ENCODE measurements at places on chromosomes 7 and 10.

DNA sequence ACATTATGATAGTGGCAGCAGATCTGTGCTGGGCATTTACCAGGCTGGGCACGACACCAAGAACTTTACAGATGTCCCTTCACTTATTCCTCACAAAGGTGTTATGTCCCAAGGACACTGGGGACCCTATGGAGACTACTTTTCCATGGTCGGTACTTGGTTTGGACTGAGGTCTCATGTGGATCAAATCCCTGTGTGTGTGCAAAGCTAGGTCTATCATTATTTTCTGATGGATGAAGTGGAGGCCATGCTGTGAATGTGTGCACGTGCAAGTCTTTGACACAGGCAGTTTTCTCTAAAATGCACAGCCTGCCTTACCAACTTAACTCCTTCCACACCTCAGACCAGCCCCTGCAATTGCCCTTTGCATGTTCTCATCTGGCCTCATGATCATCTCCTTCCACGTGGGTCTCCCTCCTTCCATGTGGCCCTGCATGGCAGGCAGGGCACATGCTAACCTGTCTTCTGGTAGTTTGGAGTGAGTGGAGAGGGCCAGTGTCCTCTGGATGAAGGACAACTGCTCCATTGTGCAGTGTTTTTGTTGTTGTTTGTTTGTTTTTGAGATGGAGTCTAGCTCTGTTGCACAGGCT is 16.0 kb upstream of the ZNF273 start:
- DNase-seq = no peak

- DNase-seq = no peak
Measured at GRCh38 chr7:131621652-131622051, 65.2 kb upstream of the PODXL start.

- DNase-seq = no peak
Measured at GRCh38 chr7:143233816-143234532, 12.1 kb downstream of the TAS2R40 start.

- no peak for DNase-seq
Measured at GRCh38 chr7:23043441-23043840, 29.5 kb upstream of the HYCC1 start.

DNA sequence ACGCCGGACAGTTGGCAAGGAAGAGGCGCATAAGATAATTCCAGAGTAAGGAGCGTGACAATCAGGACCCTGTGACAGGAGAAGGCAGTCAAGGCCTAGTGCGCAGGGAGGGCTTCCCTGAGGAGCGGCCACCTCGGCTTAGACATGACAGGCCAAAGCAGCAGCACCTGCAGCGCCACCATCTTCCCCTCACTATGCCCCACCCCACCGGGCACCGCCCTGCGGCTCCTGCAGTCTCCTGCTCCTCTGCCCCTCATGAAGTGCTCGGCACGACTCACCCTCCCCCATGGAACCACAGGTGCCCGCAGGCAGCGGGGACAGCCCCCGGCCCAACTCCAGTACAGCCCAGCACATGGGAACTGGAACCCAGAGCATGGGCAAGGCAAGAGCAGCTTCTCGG is 11.8 kb downstream of the MAD1L1 start:
- DNase-seq = no peak

DNA sequence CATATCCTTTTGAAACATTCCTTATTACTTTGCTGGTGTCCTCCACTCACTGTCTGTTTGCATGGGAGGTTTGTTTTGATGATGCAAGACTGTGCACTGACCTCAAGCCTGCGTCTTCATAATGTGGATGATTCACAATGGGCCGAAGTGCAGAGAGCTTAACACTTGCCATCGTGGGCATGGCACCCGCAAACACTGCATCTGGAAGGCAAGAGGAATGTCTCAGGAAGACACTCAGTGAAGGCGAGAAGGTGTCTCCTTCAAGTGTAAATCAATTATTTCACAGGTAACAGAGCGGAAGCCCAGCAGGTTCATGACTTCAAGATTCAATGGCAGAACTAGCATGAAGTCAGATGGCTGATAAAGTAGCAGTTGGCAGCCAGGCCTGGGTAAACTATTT is 98.1 kb downstream of the DPY19L1 start:
- no peak for DNase-seq

DNA sequence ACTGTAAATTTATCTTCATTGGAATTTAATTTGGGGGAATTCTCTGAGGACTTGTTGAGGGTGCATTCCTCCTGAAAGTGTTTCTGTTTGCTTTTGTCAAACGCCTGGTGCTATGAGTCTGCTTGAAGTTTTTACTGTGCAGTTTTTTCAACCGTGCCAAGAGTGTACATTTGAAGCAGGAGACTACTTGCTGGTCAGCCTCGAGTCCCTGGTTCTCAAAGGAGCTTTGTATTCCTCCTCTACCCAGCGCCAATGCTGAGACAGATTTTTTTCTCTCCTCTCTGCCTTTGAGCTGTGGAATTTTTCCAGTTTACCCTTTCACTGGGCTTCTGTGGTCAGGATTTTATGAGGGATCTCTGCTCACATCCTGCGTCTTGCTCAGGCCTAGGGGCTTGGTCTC is 62.1 kb downstream of the NPY start:
- no peak for DNase-seq

- no peak for DNase-seq
Measured at GRCh38 chr10:118315629-118316028, 26.5 kb downstream of the FAM204A start.

- DNase-seq = no peak
Measured at GRCh38 chr10:133275684-133276092, 980 bp downstream of the ADAM8 start.

DNA sequence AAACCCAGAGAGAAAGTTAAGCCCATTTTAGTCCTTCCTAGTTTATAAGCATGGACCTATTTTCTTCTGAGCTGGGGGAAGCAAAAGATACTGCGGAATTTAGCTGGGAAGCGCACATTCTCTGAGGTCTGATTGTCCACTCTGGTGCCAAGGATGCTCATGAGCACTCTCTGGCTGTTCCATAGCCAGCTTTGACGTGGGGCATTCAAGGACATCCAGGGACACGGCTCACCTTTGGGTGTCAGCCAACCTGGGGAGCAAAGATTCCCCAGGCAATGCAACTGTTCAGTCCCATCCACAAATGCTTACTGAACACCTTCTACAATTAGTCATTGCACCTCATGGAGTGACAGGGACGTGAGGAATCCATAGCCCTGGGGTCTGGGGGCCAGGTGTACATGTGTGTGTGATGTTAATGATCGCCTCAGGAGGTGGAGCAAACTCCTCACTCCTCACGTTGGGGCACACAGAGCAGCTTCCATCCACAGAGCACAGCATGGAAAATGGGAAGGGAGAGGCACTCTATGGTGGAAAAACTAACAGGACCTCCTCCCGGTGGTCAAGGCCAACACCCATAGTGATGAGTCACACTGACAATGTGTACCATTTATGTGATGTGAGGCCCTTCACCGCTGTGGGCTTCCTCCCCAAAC is 67.5 kb upstream of the IGFBP3 start:
- DNase-seq = no peak

- no peak for DNase-seq
Measured at GRCh38 chr7:95095966-95096540, 188.7 kb downstream of the PPP1R9A start.

GRCh38 chr10:35532141-35532540 is 73.0 kb upstream of the GJD4 start:
- no peak for DNase-seq

DNA sequence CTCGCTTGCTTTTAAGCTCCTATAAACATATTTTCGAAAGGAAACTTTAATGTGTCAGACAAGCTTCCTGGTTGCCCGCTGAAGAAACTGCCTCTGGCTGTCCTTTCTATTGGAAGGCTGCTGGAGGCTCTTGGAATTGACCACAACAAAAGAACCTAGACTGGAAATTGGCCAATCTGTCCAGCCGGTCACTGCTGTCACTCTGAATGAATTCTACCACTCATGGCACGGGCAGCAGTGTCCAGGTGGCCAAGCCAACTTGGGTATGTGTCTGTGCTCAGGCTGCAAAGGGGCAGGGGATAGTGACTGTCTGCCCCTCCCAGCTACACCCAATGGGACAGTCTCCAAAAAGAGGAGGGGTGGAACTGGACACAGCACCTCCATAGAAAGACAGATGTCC is 57.6 kb downstream of the CDH23 start:
- no peak for DNase-seq

- no peak for DNase-seq
Measured at GRCh38 chr7:77839919-77840318, 41.3 kb downstream of the PHTF2 start.

GRCh38 chr10:53122281-53122680 is 349.7 kb upstream of the MBL2 start:
- no peak for DNase-seq

DNA sequence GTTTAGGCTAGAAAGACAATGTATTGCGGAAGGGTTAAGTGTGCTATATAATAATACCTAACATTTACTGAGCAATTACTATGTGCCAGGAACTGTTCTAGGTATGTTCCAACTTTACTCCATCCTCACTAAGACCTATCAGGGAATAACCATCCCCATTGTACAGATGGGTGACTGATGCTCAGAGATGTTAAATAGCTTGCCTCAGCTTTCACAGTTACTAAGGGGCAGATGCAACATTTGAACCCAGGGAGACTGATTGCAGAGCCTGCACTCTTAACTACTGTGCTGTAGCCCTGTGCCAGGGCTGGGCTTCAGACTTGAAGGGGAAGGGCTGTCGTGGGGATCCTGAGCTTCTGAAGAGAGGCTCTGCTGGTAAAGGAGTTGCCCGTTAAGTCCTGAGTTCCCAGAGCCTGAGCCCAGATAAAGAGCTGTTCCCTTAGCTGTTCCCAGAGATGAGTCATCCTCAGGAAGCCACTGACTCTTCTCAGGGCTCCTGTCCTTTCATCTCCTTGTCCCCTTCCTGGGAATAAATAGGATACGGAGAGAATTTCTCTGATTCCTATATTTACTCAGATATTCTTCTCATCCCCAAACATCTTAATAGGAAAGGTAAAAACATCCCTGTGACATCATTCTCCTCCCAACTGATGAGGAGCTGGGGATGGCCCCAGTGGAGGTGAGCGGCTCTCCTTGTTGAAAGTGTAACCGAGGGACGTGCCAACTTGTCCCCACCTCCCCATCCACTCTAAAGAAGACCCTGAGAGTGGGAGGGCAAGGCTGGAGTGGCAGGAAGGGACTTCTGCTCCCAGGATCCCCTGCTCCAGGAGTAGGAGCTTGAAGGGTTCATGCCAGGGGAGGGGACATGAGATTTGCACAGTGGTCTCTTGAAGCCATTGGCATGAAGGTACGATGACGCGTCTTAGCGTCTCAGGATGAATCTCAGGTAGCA is 28.0 kb upstream of the HABP2 start:
- no peak for DNase-seq

- DNase-seq = no peak
Measured at GRCh38 chr10:62390497-62391176, 16.5 kb downstream of the ZNF365 start.

DNA sequence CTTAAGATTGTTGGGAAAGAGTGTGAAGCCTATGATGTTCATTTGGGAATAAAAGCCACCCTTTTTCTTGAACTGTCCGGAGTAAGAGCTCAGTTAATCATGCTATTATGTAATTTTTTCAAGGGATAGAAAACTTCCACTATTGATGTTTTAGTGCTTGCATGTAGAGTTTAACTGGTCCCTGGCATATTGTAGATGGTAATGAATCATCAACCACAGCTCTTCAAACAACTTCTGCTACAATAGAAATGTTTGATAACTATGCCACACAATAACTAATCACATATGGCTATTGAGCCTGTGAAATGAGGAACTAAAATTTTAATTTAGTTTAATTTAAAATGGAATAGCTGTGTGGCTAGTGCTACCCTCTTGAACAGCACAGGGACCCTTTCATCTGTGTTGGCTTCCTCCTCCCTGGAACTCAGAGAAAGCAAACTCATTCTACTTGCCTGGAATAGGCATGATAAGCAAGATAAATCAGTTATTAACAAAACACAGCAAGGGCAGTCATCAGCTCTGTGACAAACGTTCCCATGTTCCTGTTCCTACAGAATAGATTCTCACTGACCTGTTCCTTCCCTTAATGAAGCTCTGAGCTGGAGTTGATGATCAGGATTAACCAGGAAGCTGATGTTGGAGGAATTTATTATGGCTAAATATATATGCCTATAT is 4.9 kb upstream of the SRI start:
- no peak for DNase-seq

- no peak for DNase-seq
Measured at GRCh38 chr10:80144696-80145131, 12.2 kb downstream of the PLAC9 start.

- no peak for DNase-seq
Measured at GRCh38 chr10:124313374-124313773, 105.3 kb downstream of the OAT start.

DNA sequence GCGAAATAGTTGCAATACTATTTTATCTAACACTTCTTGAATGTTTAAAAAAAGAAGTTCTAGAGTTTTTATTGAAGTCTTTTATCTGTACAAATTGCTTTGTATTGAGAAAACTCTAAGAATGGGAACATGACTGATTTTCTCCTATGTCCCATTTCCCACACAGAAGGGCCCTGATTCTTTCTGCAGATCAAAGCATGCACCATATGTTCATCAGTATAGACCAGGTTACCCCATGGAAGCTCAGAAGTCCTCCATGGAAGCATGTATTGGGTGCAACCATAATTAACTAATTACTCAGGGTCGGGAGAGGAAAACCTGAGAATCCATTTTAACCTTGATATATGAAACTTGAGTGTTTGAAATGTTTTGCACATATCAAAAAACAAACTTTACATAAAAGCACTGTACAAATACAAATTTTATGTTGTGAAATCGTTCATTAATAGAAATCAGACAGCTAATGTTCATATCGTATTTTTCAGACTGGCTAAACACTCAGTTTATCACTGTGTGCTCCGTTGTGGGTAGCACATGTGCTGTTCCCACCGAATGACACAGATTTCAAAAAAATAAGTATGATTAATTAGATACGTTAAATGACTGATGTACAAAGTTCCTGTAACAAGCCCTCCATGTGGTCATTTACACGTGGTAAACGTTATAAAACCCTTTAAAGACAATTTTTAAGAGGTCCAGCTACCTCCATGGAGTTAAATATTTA is 71.5 kb downstream of the PTF1A start:
- DNase-seq = no peak

DNA sequence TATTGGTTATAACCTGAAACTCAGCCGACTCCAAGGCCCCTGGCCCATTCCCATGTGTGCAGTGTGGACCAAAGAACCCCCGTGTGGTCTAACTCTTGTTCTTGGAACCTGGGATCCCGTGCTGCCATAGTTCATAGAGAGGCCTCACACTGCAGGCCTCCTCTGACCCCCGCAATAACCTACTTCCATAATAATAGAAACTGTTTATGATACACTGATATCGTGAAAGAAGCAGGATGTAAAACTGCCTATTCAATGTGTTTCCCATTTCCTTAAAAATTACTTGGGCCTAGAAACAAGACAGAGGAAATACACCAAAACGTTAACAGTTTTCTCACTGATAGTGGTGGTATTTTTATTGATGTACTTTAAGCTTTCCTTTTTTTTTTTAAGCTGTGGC is 109.2 kb upstream of the KDM7A start:
- no peak for DNase-seq

DNA sequence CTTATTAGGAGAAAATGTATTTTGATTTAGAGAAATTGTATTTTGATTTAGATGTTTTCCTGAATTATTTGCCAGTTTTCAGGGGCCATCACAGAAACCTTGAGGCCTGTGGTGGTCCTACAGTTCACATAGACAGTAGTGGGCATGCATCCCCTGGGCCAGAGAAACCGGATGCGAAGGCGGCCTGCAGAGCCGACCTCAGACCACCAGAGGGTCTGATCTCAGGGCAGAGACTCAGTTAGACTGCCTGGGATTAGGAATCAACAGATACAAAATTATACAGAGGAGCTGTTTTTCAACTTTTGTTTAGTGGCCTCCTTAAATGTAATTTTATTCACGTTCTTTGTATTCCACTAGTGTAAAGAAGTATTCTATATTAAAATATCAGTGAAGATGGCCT is 158.4 kb downstream of the PAXIP1 start:
- DNase-seq = no peak

GRCh38 chr10:8156918-8157317 is 102.4 kb downstream of the GATA3 start:
- no peak for DNase-seq
